ENCODE measurements at places on chromosomes 3 and 15. TPM values are rescaled to one million over a fixed set of nuclear protein-coding genes. Genes with fewer than 3 reads are reported as not detected.
A peak's percentile ranks its signal among the peaks of the same experiment; 100 is the strongest.

GRCh38 chr3:191139736-191140135 lies 59.3 kb upstream of the OSTN start:
- no peak for DNase-seq

FANCD2OS gene
- not detected for total RNA-seq

- no peak for DNase-seq
Observed at GRCh38 chr15:81785679-81786078, 260.1 kb downstream of the MEX3B start.

- DNase-seq, result no peak
Observed at GRCh38 chr3:78258798-78259197, 1218.9 kb downstream of the ROBO2 start.

GRCh38 chr15:79003896-79004295 lies 59.0 kb upstream of the CTSH start:
- DNase-seq, result no peak

GRCh38 chr15:51625236-51625635 lies 2.7 kb upstream of the DMXL2 start:
- DNase-seq, result no peak

GRCh38 chr3:27723815-27724458 lies 1.8 kb upstream of the EOMES start:
- DNase-seq, result no peak

VEPH1 gene
- 0.42 TPM for total RNA-seq

OSTN gene
- not detected for total RNA-seq

GRCh38 chr3:64088408-64089205 lies 65.3 kb upstream of the PSMD6 start:
- DNase-seq, result no peak

- no peak for DNase-seq
Observed at GRCh38 chr3:69088063-69088462, 3.3 kb downstream of the ARL6IP5 start.

CGNL1 gene
- total RNA-seq, result 15.9 TPM

GRCh38 chr3:134104031-134104430 lies 74.3 kb upstream of the SLCO2A1 start:
- DNase-seq, result no peak

VWA5B2 gene
- total RNA-seq, result 0.22 TPM

GRCh38 chr15:97096303-97096835 lies 765.9 kb downstream of the NR2F2 start:
- DNase-seq, result no peak

JMJD7 gene
- total RNA-seq, result 11.8 TPM

SCG5 gene
- not detected for total RNA-seq

GRCh38 chr3:52153389-52154096 lies 680 bp downstream of the POC1A start:
- no peak for DNase-seq

GRCh38 chr3:195040094-195040493 lies 230.9 kb downstream of the XXYLT1 start:
- no peak for DNase-seq

DNA sequence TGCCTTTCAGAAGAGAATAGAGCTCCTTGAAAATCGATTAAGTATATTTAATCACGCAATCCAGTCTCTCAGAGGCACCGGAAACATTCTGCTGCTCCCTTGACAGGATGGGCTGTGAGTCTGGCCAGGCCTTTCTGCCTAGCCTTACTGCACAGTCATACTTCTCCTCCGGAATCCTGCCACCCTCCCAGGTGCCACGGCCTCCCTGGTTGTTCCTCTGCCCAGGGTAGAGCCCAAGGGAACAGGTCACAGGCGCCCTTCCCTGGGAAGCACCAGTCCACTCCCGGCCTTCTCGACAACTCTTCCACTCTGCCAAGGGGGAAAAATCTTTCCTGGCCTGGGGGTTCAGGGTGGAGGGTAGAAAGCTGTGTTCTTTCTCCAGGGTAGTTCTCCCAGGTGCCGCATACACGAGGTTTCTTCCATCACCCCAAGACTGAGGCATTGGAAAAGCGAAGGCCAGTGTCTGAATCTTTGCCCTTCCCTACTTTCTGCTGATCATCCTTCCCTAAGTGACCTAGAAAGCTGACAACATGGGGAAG lies 17.4 kb upstream of the SYNM start:
- DNase-seq, result no peak

DNA sequence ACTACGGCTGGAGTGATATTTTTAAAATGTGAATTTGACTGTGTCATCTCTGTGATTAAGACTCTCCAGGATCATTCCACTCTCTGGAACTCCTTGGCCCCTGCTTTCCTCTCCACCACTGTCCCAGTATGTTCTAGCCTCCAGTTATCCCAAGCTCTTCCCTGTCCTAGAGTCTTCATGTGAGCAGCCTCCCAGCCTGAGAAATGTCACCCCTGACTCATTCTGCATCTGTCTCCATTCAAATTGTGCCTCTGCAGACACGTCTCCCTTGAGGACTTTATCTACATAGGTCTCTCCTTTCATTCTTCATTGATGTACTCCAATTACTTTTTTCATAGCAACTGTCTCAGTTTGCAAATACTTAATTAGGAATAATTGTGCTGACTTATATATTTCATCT lies 317.7 kb upstream of the ADAMTS9 start:
- no peak for DNase-seq

DNA sequence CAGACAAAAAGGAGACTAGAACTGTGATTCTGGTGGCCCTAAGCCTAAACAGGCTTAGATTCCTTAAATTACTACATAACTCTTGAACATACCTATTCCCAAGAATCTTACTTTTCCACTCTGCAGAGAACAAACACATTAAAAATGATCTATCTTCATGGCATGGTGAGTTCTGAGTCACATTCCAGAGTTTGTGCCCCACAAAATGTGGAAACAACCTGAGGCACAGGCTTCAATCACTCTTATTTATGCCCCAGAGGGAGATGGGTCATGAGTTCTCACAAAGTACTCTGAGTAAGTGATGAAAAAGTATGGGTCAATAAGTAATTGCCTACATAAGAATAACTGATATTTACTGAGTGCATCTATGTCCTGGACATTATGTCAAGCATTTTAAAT lies 137.5 kb upstream of the SLC2A2 start:
- DNase-seq, result no peak

DNA sequence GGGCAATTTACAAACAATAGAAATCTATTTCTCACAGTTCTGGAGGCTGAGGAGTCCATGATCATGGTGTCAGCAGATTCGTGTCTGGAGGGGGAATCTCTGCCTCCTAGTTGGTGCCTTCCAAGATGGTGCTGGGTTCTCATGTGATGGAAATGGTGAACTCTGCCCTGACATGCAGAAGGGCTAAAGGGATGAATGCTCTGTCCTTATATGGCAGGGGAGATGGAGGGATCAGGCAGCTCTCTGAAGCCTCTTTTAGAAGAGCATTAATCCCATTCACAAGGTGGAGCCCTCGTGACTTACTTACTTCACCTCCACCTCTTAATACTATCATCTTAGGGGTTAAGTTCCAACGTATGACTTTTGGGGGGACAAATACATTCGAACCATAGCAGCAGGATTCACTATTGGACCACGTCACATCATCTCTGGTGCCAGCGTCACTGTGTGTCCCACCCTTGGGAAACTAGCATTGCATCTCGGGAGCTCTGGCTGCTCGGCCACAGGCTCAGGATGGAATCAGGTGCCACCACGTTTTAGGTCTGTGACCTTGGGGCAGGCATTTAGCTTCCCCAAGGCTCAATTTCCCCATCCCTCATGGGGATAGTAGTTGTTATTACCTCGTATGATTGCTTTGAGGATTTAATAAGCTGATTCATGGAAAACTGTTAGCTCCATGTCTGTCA lies 53.0 kb downstream of the SV2B start:
- no peak for DNase-seq

DNA sequence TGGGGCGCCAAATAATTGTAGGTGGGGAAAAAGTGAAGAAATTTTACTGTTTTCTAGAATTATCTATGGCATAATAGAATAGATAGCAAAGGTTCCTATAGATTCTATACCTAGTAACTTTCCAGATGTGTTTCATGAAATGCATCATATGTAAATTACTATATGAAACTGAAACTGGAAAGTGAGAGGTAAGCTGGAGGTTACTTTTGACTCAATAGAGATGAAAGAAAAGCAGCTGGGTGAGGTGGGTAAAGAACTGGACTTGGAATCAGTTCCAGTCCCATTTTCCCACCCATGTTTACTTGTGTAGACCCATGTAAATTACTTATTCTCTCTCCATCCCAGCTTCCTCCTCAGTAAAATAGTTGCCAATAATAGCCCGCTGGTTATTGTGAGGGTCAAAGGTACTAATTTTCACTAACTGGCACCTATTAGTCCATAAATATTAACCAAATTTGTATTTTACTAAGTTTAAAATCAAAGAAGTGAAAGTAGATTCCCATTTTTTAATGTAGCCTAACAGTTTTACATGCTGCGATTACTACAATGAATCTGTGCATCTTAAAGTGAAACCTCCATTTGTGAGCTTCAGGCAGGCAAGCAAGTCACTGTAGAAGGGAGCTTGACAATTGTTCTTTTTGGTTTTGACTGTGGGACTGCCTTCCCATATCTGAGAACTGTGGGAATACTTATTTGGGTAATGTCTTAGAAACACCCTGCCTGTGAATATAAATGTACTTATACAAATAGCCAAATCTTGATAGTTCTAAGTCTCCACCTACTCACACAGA lies 312.1 kb downstream of the SLC9A9 start:
- no peak for DNase-seq

ZNF860 gene
- total RNA-seq, result 1.8 TPM

- no peak for DNase-seq
Observed at GRCh38 chr3:120370463-120370862, 21.3 kb upstream of the LRRC58 start.

DNA sequence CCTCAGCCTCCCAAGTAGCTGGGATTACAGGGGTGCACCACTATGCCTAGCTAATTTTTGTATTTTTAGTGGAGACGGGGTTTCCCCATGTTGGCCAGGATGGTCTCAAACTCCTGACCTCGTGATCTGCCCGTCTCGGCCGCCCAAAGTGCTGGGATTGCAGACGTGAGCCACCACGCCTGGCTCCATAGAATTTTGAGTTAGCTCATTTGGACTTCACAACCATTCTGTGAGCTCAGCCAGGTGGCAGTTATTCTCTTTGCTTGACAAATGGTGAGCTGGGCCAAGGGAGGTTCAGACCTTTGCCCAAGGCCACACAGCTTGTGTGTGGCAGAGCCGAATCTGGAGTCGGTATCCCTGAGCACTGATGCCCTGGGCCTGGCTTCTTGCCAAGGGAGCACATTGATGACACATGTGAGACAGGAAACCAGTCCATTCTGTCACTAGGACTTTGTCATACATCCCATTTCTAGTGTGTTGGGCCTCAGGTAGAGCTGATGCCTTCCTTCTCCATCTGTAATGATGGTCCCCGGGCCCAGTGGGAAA lies 17.6 kb downstream of the PODXL2 start:
- DNase-seq, result no peak

DNA sequence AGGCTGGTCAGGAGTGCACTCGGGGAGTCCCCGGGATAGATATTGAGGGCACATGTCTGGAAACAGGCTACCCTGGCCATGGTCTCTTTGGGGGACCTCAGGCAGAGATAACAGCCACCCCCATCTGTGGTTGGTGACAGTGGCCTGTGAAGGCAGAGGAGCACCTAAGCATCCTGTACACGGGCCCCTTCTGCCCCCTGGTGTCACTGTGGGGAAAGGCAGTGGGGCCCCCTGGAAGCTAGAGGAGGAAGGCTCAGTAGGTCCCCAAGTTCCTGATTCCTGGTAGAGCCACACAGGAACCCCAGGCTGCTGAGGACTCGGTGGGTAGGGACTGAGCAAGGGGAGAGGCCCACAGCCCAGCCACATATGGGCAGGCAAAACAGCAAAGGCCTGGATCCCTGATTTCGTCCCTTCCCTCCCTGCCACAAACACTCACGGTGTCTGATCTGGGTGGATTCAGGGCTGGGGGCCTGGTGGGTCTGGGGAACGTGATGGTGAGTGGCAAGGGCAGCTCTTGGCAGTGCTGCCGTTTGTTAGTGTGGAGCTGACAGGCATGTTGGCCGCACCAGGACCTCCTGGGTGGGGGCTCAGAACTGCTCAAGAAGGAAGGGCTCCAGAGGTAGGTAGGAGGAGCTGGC lies 14.1 kb upstream of the CXCR6 start:
- DNase-seq, result no peak

- no peak for DNase-seq
Observed at GRCh38 chr3:151998744-151999143, 125.3 kb downstream of the SUCNR1 start.

DNA sequence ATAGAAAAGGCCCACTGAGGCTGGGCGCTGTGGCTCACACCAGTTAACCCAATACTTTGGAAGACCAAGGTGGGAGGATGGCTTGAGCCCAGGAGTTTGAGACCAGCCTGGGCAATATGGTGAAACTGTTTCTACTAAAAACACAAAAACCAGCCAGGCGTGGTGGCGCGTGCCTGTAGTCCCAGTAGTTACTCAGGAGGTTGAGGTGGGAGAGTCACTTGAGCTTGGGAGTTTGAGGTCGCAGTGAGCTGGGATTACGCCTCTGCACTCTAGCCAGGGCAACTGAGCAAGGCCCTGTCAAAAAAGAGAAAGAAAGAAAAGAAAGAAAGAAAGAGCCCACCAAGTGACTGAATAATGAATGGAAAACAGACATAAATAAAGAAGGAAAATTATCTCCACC lies 32.0 kb downstream of the TAMM41 start:
- DNase-seq, result no peak

PLA2G4E gene
- total RNA-seq, result not detected

GRCh38 chr3:81105789-81106488 lies 655.5 kb downstream of the GBE1 start:
- no peak for DNase-seq

RARRES1 gene
- total RNA-seq, result 96.8 TPM

DNA sequence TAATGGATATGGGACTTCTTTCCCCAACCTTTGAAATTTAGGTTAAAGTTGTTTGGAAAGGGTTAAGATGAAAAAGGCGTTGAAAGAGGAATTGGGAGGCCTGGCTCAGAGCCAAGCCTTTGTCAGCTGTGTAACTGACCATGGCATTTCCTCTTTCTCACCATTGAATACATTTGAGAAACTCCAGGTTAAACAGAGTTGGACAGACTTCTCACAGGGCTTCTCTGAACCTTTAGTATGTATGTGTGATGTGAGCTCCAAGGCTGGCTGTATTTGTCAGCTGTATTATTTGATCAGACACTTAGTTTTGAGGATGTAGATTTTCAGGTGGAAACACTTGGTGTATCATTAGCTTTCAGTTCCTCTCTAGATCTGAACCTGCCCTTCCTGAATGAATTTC lies 136.4 kb upstream of the GOLGA6L4 start:
- peak; percentile 15 for DNase-seq

DNA sequence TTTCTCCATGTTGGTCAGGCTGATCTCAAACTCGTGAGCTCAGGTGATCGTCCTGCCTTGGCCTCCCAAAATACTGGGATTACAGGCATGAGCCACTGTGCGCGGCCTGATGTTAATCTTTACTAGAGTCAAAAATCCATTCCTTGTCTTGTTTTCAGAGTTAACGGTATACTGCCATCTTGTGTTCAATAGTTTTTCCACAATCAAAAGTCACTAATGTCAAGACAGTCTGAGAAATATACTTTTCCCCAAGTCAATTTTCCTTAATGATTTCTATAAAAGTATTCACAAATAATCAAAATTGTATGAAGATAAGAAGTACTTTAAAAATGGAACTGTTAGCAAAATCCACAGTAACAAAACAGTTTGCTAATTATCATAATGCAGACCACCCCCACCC lies 8.5 kb downstream of the CRBN start:
- DNase-seq, result no peak

All from tibial nerve (tissue), 4 donors.